Aorta (tissue), 5 donors: ENCODE measurements at places on chromosomes 3 and 15. TPM values are rescaled to one million over a fixed set of nuclear protein-coding genes. Genes with fewer than 3 reads are reported as not detected.

DNA sequence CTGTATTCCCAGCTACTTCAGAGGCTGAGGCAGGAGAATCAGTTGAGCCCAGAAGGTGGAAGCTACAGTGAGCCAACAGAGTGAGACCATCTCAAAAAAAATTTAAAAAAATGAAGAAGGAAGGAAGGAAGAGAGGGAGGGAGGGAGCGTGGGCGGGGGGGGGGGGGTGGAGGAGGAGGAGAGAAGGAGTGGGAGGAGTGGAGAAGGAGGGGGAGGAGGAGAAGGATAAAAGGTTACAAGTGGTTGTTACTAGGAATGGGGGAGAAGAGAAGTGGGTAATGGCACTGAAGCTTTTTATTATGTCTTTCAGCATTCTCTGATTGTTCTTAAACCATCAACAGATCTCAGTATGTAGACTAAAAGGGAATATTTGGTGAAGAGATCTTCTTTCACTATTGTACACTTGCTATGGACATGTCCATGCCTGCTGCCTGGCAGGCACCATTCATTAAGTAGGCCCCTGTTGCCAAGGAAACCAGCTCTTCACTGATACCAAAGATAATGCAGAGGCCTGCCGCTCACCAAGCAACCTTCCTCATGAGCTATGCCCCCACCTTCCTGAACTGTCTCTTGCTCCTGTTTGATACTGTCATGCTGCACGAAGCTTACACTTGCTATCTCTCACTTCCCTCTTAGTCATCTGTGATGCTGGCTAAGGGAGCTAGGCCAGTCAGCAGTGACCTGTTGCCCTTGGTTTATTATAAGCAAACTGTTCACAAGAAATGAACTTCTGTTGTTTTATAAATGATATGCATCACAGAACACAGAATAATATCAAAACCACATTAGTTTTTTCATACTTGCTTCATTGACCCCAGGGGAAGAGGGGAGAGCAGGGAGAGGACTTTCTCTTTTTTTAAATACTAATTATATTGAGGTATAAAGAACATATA, 23.1 kb downstream of the EPM2AIP1 start:
- DNase-seq = no peak
- H3K27me3 ChIP-seq = no peaks in the 10 kb centered on the region
- H3K27ac ChIP-seq = no peak overlapping the region
- no peak overlapping the region for H3K4me3 ChIP-seq
- H3K4me1 ChIP-seq = no peaks in the 10 kb centered on the region

DNA sequence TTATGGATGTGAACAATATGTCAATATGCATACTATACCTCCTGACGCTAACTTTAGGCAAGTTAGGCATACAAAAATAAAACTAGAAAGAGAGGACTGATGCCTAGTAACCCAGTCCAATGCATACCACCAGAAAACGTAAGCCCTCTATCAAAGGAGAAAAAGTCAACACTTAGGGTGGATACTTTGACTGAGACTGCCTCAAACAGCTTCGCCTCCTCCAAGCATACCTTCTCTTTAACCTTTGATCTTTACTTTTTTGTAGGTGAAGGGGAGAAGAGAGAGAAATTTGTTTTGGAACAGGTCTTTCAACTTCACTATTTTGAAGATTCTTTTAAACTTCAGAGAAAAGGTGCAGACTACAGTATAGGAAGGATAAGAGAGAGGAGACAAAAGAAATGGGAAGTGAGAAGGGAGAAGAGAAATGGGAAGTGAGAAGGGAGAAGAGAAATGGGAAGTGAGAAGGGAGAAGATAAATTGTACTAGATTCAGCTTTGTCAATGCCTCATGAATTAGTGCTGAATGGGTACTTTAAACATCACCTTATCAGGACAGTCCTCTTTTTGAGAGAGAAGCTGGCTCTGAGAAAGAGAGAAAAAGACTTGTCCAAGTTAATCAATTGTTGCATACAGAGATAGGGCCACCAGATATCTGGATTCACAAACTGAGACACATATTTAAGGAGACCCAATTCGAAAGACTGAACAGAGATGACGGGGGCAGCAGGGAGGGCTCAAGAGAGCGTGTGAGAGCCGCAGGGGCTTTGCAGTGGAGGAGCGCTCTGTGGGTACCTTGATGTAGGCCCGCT, 1.0 kb downstream of the P3H2 start:
- H3K4me3 ChIP-seq = peak overlapping the region; percentile 75
- no peaks in the 10 kb centered on the region for H3K36me3 ChIP-seq
- H3K27me3 ChIP-seq = no peaks in the 10 kb centered on the region
- DNase-seq = no peak
- no peak overlapping the region for H3K27ac ChIP-seq

DNA sequence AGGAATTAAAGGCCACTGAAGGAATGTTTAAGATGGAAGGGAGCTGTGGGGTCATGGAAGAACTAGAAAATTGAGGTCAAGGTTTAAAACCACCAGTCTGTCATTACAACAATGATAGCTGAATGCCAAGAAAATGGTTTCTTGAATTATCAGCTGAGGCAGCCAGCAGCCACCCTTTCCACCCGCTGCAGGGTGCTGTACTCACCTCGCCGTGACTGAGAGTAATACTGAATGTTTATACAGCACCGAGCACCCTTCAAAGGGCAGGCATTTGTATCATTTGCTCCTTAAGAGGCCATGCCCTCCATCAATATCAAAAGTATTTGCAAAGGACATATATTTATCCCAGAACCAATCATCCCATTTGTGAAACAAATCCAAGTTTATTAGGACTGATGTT, 402.8 kb downstream of the VPS13C start:
- H3K27ac ChIP-seq = no peak overlapping the region
- no peak for DNase-seq
- no peaks in the 10 kb centered on the region for H3K36me3 ChIP-seq
- H3K4me3 ChIP-seq = no peak overlapping the region
- H3K27me3 ChIP-seq = no peaks in the 10 kb centered on the region
- H3K4me1 ChIP-seq = no peaks in the 10 kb centered on the region

DNA sequence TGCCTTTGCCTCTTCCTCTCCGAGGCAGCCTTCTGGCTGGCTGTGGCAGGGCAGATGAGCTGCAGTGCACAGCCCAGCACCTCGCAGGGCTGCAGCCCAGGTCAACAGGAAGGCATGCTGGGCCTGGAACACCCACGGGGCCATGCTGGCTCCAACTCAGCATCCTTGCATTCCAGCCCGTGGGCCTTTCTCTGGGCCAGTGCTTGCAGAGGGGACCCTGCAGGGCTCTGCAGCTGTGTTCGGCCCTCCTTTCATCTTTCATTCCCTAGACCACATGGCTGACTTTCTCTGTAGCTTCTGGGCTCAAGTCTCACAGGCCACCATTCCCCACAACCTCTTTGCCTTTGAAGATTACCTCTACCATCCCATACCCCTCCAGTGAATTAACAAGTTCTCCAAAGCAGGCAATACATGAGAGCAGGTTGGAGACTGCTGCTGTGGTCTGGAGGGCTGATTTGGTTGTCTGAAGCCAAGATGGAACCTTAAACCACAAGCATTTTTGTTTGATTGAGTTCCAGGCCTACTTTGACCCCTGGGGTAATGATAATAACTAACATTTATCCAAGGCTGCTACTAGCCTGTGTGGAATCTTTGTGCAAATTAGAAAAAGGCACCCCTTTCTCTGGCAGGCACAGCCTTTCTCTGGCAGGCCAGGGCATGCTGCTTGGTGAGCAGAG, 5.9 kb downstream of the FAM131A start:
- H3K4me1 ChIP-seq = no peaks in the 10 kb centered on the region
- no peak for DNase-seq
- H3K4me3 ChIP-seq = no peak overlapping the region
- H3K27ac ChIP-seq = no peak overlapping the region
- no peaks in the 10 kb centered on the region for H3K27me3 ChIP-seq
- H3K36me3 ChIP-seq = peaks cover 6% of the 10 kb centered on the region

- no peaks in the 10 kb centered on the region for H3K36me3 ChIP-seq
- no peak overlapping the region for H3K27ac ChIP-seq
- no peaks in the 10 kb centered on the region for H3K4me1 ChIP-seq
- H3K27me3 ChIP-seq = no peaks in the 10 kb centered on the region
Observed at GRCh38 chr3:116067326-116067725, 378.0 kb downstream of the LSAMP start.

- H3K4me1 ChIP-seq = peaks cover 2% of the 10 kb centered on the region
- no peak overlapping the region for H3K27ac ChIP-seq
- no peaks in the 10 kb centered on the region for H3K27me3 ChIP-seq
- H3K4me3 ChIP-seq = no peak overlapping the region
- H3K36me3 ChIP-seq = no peaks in the 10 kb centered on the region
- no peak for DNase-seq
Observed at GRCh38 chr3:156631323-156631722, 43.1 kb upstream of the TIPARP start.

- no peaks in the 10 kb centered on the region for H3K36me3 ChIP-seq
- no peak overlapping the region for H3K4me3 ChIP-seq
- H3K4me1 ChIP-seq = no peaks in the 10 kb centered on the region
Observed at GRCh38 chr15:80323285-80323684, 71.3 kb upstream of the CTXND1 start.

- peaks cover 5% of the 10 kb centered on the region for H3K4me1 ChIP-seq
- H3K27ac ChIP-seq = peak overlapping the region; percentile 26
- H3K36me3 ChIP-seq = no peaks in the 10 kb centered on the region
- DNase-seq = no peak
- H3K4me3 ChIP-seq = no peak overlapping the region
- H3K27me3 ChIP-seq = no peaks in the 10 kb centered on the region
Observed at GRCh38 chr3:72255191-72255590, 470.2 kb upstream of the PROK2 start.

GRCh38 chr15:87846746-87847145, 409.8 kb downstream of the NTRK3 start:
- DNase-seq = no peak
- no peak overlapping the region for H3K4me3 ChIP-seq
- H3K27ac ChIP-seq = no peak overlapping the region
- H3K36me3 ChIP-seq = no peaks in the 10 kb centered on the region
- H3K4me1 ChIP-seq = no peaks in the 10 kb centered on the region

DNA sequence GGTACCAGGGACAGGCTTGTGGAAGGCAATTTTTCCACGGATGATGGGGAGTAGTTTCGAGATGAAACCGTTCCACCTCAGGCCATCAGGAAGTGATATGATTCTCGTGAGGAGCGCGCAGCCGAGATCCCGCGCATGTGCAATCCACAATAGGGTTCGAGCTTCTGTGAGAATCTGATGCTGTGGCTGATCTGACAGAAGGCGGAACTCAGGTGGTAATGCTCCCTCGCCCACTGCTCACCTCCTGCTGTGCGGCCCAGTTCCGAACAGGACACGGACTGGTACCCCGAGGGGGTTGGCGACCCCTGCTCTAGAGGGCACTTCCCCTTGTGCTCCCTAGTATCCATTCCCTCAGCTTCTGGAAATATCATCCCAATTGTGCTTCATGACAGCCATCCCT, 99.9 kb downstream of the PLD1 start:
- H3K27me3 ChIP-seq = no peaks in the 10 kb centered on the region
- no peak overlapping the region for H3K27ac ChIP-seq
- no peak overlapping the region for H3K4me3 ChIP-seq
- H3K36me3 ChIP-seq = peaks cover 2% of the 10 kb centered on the region

- H3K4me1 ChIP-seq = no peaks in the 10 kb centered on the region
- H3K27me3 ChIP-seq = no peaks in the 10 kb centered on the region
- H3K27ac ChIP-seq = no peak overlapping the region
- H3K36me3 ChIP-seq = no peaks in the 10 kb centered on the region
- DNase-seq = no peak
- H3K4me3 ChIP-seq = no peak overlapping the region
Observed at GRCh38 chr3:197527569-197527968, 28.2 kb downstream of the BDH1 start.

DNA sequence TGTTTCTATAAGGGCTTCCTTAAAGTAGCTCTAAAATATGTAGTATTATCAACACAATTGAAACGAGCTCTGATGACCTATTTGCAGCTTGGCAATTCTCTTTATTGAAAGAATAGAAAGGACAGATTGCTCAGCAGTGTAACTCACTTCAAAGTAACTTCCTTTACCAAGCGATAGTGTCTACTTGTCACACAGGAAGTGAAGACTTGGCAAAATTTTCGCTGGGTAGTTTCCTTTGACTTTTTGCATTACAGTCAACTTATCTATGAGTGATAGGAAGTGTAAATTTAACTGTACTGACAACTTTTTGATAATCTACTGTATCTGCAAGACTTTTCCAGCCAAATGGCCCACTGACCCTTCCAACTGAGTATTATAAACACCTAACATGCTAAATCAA, 22.8 kb downstream of the SLC9A9 start:
- DNase-seq = no peak
- no peaks in the 10 kb centered on the region for H3K36me3 ChIP-seq
- H3K27me3 ChIP-seq = no peaks in the 10 kb centered on the region
- no peak overlapping the region for H3K27ac ChIP-seq
- H3K4me3 ChIP-seq = no peak overlapping the region

GRCh38 chr3:11808231-11808630, 38.5 kb downstream of the TAMM41 start:
- H3K4me3 ChIP-seq = no peak overlapping the region
- H3K27me3 ChIP-seq = no peaks in the 10 kb centered on the region
- DNase-seq = no peak
- H3K36me3 ChIP-seq = peaks cover 2% of the 10 kb centered on the region
- H3K27ac ChIP-seq = no peak overlapping the region
- H3K4me1 ChIP-seq = no peaks in the 10 kb centered on the region

DNA sequence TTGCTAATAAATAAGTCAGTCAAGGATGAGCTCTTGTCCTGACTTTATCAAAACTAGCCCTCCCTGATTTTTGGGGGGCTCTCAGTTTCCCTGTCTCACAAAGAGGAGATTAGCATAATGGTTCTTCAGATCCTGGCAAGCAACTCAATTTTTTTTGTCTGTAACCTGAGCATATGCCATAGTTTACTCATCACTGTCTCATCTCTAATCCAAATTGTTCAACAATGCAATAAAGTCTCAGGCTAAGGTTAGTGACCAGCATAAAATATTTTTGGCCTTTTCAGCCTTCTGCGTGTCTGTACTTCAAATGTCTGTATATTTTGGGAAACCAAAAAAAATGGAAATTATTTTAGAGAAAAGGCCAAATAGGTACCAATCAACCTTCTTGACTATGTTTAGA, 465.6 kb upstream of the TPRG1 start:
- no peak overlapping the region for H3K27ac ChIP-seq
- no peak for DNase-seq
- no peaks in the 10 kb centered on the region for H3K36me3 ChIP-seq

GRCh38 chr3:130828948-130829947, 64.6 kb upstream of the ATP2C1 start:
- no peaks in the 10 kb centered on the region for H3K36me3 ChIP-seq
- no peak for DNase-seq
- no peak overlapping the region for H3K4me3 ChIP-seq
- no peak overlapping the region for H3K27ac ChIP-seq
- H3K27me3 ChIP-seq = no peaks in the 10 kb centered on the region

DNA sequence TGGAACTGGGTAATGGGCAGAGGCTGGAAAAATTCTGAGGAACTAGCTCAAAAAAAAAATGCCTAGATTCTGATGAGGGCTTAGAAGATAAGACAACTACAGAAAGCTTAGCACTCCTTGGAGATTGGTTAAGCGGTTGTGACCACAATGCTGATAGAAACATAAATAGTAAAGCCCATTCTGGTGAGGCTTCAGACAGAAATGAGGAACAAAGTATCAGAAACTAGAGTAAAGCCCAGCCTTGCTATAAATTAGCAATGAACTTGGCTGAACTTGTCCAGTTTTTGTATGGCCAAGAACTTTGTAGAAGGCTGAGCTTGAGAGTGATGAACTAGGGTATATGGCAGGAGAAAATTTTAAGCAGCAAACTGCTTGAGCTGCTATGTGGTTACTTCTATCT, 25.4 kb downstream of the GOLGB1 start:
- H3K4me1 ChIP-seq = no peaks in the 10 kb centered on the region
- no peak for DNase-seq
- no peak overlapping the region for H3K4me3 ChIP-seq
- H3K27me3 ChIP-seq = no peaks in the 10 kb centered on the region
- H3K36me3 ChIP-seq = peaks cover 3% of the 10 kb centered on the region

The CLDN16 gene
- not detected for total RNA-seq

The PRR23A gene
- not detected for total RNA-seq

The GOLGA8Q gene
- total RNA-seq = 5.7 TPM

The PLSCR5 gene
- total RNA-seq = not detected

The FANCD2OS gene
- not detected for total RNA-seq

The MYZAP gene
- 4.2 TPM for total RNA-seq
